ENCODE measurements at places on chromosomes 7 and 10. TPM values are rescaled to one million over a fixed set of nuclear protein-coding genes. Genes with fewer than 3 reads are reported as not detected.

Gene INHBA
- 0.20 TPM for total RNA-seq

Gene NAT16
- total RNA-seq: 0.15 TPM

Gene ATP6V0A4
- total RNA-seq: 0.24 TPM

Gene RASA4B
- 2.2 TPM for total RNA-seq

Gene C1QL3
- total RNA-seq: not detected

Data from A549 treated with Mapracorat at 1 μM for 4 hours (cell line).